NCI-H2081 (cell line): ENCODE measurements at places on chromosomes 1 and 21.

- no peak for DNase-seq
Observed at GRCh38 chr1:73907051-73907450, 290.9 kb downstream of the LRRIQ3 start.

- DNase-seq = no peak
Observed at GRCh38 chr1:36326499-36326898, 3.1 kb upstream of the EVA1B start.

- DNase-seq = no peak
Observed at GRCh38 chr1:188599313-188599712, 1770.6 kb downstream of the PLA2G4A start.

- no peak for DNase-seq
Observed at GRCh38 chr1:169163059-169163458, 56.6 kb downstream of the ATP1B1 start.

GRCh38 chr1:200181861-200182260 lies 154.4 kb downstream of the NR5A2 start:
- DNase-seq = no peak

GRCh38 chr1:170414989-170415709 lies 116.8 kb upstream of the GORAB start:
- DNase-seq = no peak

DNA sequence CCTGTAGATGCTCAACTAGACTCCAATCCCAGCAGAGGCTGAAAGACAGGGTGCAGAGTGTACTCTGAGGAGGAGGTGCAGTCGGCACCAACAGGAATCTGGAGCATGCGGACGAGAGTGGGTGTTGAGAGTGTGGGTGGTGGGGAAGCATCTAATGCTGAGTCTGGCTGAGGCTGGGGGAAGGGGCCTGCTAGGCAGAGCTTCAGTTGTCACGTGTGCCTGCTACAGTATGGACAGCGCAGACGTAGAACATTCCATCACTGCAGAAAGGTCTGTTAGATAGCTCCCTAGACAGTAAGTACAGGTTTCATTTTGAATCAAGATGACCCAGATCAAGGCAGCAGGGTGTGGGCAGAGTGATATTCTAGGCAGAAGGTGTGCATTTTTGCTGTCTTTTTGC lies 23.1 kb downstream of the SNAP47 start:
- DNase-seq = no peak

DNA sequence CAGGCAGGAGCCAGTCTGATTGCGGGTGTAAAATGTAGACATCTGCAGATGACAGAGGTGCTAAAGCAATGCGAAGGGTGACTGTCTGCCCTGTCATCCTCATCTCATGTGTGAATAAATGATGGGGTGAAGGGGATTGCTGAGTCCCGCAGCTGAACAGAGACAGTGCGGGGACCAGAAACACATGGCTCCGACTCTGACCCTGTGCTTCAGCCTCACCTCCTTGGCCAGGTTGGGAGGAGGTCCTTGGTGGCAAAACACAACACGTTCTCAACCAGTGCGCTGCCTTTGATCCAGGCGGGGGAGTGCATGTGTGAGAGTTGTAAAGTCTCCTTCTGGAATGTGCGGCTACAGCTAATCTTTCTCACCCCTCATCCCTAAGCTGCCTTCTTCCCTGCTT lies 32.0 kb upstream of the TTC22 start:
- DNase-seq = no peak

DNA sequence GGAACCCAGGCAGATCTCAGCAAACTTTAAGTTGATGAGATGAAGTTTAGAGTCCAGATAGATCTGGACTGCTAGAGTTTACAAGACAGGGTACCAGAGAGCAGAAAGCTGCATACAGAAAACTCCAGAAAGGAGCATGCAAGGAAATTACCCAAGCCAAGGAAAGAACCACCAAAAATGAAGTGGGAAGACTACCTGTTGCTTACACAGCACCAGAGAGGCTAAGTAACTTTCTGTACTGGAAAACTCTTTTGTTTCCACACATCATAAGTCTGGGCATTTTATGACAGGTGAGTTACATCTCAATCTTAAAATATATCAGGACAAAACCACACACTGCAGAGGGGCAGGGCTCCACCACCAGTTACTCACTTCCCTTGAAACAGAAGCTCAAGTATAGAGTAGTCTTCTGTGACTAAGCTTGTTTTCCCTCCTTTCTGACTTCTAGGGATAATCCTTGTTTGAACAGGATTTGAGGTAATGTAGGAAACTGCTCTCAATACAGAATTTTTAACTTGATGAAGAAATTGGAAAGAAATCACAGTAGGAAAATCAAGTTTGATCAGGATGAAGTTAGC lies 17.4 kb upstream of the GJA9 start:
- DNase-seq = no peak

GRCh38 chr1:157403203-157403602 lies 149.1 kb downstream of the FCRL5 start:
- DNase-seq = no peak

- DNase-seq = no peak
Observed at GRCh38 chr1:54329312-54330003, 76.7 kb downstream of the SSBP3 start.

GRCh38 chr21:40433538-40433937 lies 413.4 kb downstream of the DSCAM start:
- DNase-seq = no peak

DNA sequence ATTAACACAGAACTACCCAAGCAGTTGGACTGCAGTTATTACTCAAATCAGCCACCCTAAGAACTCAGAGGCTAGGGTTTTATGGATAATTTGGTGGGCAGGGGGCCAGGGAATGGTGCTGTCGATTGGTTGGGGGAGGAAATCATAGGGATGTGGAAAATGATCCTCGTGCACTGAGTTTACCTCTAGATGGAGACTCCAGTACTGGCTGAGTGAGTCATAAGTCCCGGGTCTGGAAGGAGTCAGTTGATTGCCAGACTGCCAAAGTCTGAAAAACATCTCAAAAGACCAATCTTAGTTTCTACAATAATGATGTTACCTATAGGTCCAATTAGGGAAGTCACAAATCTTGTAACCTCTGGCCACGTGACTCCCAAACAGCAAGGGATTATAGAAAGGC lies 257.5 kb upstream of the PRMT6 start:
- no peak for DNase-seq

- peak; percentile 68 for DNase-seq
Observed at GRCh38 chr1:108125312-108126138, 74.6 kb downstream of the SLC25A24 start.

DNA sequence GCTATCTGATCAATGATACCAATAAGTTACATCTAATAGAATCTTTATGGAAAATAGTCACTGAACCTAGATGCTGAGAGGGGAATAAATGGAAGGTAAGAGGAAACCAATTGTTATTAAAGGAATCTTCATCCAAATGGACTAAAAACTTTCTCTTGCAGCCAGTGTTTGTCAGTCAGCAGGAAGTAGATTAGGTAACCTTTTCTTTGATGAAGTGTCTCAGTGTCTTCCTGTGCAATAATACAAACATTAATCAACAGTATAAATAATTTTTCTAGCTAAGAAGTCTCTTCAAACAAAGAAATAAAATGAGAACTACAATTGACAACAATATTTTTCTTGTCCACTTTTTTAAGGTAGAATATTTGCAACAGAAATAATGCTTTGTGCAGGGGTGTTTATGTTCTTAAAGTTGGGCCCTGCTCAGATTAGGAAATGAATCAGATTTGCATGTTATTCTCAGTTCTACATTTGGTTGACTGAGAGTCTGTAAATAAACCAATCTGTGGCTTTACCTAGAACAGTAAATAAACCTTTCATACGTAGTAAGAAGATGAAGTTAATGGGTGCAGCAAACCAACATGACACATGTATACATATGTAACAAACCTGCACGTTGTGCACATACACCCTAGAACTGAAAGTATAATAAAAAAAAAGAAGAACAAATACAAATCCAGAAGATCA lies 391.4 kb downstream of the MRPL39 start:
- no peak for DNase-seq

DNA sequence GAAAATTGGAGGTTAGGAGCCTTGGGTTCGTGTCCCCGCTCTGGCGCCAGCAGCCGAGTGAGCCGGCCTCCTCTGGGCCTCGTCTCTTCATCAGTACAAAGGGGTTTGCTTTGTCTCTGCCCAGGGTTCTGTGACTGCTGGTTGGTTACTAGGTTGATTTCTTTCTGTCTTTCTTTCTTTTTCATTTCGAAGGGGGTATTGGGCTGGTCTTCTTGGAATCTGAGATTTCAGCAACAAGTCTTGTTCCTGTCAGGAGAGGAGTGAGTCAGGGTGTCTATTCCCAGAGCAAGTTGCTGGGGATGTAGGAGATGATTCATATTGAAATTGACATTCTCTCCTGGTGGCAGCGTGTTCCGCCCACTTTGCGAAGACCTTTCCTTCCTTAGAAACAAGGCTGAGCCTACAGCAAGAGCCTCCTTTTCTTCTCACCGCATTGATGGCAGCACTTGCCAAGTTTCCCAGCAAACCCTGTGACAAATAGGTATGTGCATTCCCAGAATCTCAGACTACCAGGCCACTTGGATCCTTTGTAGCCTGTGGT lies 79.2 kb downstream of the MAN1C1 start:
- no peak for DNase-seq

DNA sequence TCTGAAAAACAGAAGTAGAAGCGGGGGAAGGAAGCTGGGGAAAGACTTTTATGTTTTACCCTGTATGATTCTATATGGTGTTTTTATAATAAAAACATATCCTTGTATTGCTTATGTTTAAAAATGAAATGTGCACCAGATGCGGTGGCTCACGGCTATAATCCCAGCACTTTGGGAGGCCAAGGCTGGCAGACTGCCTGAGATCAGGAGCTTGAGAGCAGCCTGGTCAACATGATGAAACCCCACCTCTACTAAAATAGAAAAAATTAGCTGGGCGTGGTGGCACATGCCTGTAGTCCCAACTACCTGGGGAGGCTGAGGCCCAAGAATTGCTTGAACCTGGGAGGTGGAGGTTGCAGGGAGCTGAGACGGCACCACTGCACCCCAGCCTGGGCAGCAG lies 155.4 kb downstream of the SMYD3 start:
- no peak for DNase-seq

DNA sequence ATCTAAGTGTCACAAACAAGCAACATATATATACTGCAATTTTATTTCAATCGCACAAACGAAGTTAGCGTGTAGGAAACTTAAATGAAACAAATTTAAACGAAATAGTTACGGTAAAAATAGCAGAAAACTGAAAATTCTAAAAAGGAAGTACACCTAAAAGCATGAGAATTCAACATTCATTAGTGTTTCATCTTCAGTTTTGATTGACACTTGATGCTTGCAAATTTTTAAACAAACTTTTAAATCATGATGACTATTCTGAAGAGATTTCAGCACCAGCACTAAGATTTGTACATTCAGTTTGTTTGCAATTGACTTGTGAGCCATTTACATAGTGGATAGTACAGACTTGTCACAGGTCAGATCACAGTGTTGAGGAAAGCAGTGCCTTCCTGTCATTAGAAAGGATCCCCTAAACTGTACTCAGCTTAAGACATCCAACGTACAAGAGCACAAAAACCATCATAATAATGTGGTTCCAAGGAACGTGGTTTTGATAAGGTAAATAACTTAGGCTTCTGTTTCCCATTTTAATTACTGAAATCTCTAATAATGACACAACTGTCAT lies 67.0 kb upstream of the LBR start:
- DNase-seq = no peak

- peak; percentile 42 for DNase-seq
Observed at GRCh38 chr1:226026833-226027232, 27.7 kb upstream of the SDE2 start.

GRCh38 chr1:22691031-22691753 lies 19.4 kb upstream of the EPHB2 start:
- DNase-seq = no peak

- DNase-seq = no peak
Observed at GRCh38 chr1:19525607-19526545, 40.5 kb upstream of the CAPZB start.

GRCh38 chr1:186985889-186986491 lies 157.2 kb downstream of the PLA2G4A start:
- peak; percentile 78 for DNase-seq

- no peak for DNase-seq
Observed at GRCh38 chr1:22239378-22239777, 96.5 kb upstream of the WNT4 start.

DNA sequence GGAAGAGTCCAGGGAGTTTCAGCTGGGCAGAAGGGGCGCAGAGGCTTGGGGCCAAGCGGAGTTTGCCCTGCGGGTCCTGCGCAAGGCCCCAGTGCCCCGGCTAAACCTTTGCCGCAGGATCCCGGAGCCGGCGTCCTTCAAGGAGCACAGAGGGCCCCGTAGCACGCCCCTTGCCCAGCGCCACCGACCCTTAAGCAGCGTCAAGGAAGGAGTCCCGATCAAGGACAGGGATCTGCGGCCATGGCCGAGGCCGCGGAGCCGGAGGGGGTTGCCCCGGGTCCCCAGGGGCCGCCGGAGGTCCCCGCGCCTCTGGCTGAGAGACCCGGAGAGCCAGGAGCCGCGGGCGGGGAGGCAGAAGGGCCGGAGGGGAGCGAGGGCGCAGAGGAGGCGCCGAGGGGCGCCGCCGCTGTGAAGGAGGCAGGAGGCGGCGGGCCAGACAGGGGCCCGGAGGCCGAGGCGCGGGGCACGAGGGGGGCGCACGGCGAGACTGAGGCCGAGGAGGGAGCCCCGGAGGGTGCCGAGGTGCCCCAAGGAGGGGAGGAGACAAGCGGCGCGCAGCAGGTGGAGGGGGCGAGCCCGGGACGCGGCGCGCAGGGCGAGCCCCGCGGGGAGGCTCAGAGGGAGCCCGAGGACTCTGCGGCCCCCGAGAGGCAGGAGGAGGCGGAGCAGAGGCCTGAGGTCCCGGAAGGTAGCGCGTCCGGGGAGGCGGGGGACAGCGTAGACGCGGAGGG lies 520 bp downstream of the CLIC6 start:
- DNase-seq = no peak

DNA sequence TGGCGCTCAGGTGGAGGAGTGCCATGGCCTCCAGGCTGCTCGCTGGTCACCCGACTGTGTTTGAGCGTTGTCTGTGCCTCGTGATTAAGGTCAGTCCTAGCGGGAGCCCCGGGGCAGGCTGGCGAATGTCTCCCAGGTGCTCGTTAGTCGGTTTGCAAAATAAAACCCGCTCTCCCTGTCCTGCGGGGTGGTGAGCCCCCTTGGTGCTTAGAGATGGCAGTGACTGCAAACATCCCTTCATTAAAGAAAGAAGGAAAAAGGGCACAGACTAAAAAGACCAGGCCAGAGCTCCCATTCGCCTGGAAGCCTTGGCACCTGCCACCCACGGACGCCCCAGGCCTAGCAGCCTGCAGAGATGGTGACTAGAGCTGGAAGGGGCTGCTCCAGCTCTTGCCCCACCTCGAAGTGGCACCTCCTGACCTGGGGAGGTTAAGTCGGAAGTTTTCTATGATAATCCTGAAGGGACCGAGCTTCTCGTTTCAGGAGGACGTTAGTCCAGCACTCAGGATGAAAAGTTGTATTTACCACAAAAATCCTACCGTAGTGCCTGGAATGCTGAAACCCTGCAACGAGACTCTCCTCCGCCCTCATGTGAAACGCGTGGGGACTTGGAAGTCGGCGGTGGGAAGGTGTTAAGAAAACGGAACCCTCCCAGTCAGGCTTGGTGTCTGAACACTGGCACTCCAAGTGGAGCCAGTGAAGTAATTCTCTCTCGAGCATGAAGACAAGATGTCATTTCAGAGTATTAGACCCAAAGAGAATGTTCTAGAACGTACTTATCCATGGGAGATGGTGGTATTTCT lies 24.6 kb downstream of the RIPK4 start:
- DNase-seq = no peak
